T-cell (primary cell): ENCODE measurements at places on chromosomes 7 and 10.

- no peak for DNase-seq
Measured at GRCh38 chr10:132616996-132617736, 79.6 kb downstream of the INPP5A start.

DNA sequence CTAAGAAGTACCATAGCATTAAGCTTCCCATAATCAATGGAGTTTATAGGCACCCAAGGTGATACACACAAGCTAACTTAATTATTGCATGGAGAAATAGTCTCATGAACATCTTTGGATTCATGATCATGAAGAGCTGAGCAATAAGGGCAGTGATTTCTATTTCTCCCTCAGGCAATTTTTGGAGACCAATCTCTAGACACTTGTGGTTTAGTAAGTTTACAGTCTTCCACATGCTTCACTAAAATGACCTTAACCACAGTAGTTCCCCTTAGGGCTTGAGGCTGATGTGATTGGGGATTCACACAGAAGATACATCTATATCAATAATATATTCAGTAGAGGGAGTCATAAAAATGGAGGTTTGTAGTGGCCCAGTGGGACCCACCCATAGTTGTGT, 241.2 kb downstream of the CCDC7 start:
- DNase-seq = no peak

- DNase-seq = no peak
Measured at GRCh38 chr10:96501985-96502384, 11.7 kb downstream of the TLL2 start.

- DNase-seq = no peak
Measured at GRCh38 chr7:137476937-137477336, 133.4 kb upstream of the PTN start.

DNA sequence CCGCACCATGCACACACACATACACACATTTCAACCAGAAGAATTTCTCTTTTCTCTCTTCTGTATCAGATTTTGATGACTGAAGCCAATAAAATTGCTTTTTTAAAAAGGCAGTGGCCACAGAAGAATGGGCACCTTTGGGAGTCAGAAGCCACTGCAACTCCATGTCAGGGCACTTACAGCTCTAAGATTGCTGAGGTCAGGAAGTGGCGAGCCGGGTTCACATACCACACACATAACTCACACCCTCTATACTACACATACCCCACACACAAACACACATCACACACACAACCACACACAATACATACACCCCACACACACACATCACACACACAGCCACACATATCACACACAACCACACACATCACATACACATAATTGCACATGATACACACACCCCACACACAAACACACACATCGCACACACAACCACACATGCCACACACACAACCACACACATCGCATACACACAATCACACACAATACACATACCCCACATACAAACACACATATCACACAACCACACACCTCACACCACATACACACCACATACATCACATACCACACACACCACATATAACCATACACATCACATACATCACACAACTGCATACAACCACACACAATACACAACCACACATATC, 31.2 kb downstream of the GPRIN2 start:
- no peak for DNase-seq

- DNase-seq = no peak
Measured at GRCh38 chr7:87876869-87877234, 559 bp downstream of the DBF4 start.

GRCh38 chr10:129448086-129448485, 19.0 kb upstream of the MGMT start:
- DNase-seq = no peak

DNA sequence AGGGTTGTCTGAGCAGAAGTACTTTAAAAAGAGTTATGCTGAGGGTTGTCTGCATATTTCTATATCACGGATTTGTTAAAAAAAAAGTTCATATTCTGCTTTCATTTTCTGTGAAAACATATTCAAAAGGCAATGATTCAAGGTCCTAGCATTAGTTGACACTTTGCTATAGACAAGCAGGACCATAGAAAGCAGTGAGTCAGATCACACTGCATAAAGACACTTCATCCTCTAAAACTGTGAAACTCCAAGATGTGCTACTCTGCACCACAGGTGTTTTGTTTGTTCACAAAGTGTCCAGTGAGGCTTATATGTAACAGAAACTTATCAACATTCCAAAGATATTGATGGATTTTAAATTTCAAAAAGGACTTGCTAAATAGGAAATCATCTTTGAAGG, 47.0 kb downstream of the SPAM1 start:
- DNase-seq = no peak

- no peak for DNase-seq
Measured at GRCh38 chr10:114142018-114142417, 32.0 kb downstream of the CCDC186 start.

DNA sequence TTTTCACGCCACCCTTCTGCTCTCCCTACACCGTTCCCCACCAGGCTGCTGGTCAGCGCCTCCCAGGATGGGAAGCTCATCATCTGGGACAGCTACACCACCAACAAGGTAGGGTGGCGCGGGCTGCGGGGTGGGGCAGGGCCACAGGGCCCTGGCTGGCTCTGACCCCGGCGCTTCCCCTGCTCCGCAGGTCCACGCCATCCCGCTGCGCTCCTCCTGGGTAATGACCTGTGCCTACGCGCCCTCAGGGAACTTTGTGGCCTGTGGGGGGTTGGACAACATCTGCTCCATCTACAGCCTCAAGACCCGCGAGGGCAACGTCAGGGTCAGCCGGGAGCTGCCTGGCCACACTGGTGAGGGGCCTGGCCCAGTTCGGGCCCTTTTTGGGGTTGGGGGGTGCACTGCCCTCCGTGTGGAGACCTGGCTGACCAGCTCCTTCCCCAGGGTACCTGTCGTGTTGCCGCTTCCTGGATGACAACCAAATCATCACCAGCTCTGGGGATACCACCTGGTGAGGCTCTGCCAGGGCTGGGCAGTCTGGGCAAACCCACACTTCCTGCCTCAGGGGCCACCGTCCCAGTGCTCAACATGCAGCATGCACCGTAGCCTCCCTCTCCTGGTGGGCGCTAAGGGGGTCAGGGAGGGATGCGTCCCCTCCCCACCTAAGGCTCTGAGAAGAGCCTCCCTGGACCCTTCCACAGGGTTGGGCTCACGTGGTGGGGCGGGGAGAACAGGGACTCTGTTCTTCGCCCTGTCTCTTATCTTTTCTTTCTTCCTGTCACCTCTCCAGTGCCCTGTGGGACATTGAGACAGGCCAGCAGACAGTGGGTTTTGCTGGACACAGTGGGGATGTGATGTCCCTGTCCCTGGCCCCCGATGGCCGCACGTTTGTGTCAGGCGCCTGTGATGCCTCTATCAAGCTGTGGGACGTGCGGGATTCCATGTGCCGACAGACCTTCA, 4.0 kb downstream of the GNB2 start:
- DNase-seq = no peak

GRCh38 chr7:91239171-91239604, 25.0 kb upstream of the FZD1 start:
- no peak for DNase-seq

GRCh38 chr7:46776790-46777189, 805.1 kb downstream of the TNS3 start:
- no peak for DNase-seq

GRCh38 chr10:76278811-76279460, 847.5 kb downstream of the LRMDA start:
- DNase-seq = no peak

- no peak for DNase-seq
Measured at GRCh38 chr10:4316161-4316810, 509.7 kb upstream of the AKR1E2 start.

GRCh38 chr10:17590969-17591645, 26.1 kb downstream of the HACD1 start:
- DNase-seq = no peak

DNA sequence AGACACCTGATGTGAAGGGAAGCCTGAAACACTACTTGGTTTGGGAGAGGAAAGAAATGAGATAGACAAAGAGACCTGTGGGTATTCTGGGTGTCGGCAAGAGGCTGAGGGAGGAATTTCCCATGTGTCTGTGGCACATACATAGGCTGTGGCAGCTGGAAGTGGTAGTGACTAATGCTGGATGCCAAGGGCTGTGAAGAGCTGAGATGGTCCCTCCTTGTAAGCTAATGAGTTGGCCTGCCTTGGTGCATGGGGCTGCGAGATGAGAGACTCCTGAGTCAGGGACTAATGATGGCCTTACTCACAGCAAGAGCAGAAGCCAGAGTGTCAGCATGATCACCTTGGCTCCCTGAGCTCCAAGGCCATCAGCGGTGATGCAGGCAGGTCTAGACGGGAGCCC, 119.0 kb upstream of the EEPD1 start:
- no peak for DNase-seq

DNA sequence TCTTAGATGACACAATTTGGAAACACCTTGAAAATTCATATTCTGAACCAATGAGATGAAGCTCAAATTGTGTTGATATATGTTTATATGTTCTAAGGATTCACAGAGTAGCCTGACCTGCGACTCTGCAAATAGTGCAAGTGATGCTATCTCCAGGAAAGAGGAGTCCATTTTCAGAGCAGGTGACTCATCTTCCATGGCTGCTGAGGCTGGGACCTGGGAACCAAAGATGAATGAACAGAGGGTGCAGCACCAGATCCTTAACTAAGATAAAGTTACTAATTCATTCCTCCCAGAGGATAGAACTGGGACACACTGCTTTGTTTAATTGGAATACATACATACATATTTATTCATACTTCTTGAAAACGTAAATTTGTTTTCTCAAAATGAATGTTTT, 240.6 kb upstream of the SEMA3C start:
- no peak for DNase-seq

DNA sequence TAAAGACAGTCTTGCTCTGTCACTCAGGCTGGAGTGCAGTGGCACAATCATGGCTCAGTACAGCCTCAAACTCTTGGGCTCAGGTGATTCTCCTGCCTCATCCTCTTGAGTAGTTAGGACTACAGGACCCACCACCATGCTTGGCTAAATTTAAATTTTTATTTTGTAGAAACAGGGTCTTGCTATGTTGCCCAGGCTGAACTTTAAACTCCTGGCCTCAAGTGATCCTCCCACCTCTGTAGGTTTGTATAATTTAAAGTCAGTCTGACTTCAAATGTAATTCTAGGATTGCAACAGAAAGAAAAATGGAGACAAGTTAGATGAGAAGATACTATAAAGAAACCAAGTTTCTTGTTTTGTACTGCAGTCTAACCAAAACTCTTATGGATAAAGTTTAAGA, 11.5 kb downstream of the TMEM60 start:
- no peak for DNase-seq

- no peak for DNase-seq
Measured at GRCh38 chr7:82234457-82235049, 209.0 kb downstream of the CACNA2D1 start.

GRCh38 chr10:80271416-80271815, 18.0 kb downstream of the MAT1A start:
- no peak for DNase-seq

DNA sequence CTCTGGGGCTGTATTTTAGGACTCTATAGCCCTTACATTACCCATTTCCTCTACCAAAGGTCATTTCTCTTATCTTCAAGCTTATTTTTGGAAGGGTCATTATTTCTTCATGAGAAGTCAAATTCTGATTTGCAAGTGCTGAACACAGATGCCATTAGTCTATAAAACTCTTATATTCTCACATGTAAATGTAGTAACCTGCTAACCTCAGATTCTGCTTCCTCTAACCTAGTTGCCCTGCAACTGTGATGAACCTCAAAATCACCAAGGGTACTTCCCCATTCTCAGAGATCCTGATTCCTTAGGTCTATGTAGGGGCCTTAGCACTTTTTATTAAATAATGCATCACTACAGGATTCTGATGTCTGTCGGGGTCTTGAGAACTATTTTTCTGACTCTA, 6.3 kb downstream of the FAS start:
- no peak for DNase-seq

DNA sequence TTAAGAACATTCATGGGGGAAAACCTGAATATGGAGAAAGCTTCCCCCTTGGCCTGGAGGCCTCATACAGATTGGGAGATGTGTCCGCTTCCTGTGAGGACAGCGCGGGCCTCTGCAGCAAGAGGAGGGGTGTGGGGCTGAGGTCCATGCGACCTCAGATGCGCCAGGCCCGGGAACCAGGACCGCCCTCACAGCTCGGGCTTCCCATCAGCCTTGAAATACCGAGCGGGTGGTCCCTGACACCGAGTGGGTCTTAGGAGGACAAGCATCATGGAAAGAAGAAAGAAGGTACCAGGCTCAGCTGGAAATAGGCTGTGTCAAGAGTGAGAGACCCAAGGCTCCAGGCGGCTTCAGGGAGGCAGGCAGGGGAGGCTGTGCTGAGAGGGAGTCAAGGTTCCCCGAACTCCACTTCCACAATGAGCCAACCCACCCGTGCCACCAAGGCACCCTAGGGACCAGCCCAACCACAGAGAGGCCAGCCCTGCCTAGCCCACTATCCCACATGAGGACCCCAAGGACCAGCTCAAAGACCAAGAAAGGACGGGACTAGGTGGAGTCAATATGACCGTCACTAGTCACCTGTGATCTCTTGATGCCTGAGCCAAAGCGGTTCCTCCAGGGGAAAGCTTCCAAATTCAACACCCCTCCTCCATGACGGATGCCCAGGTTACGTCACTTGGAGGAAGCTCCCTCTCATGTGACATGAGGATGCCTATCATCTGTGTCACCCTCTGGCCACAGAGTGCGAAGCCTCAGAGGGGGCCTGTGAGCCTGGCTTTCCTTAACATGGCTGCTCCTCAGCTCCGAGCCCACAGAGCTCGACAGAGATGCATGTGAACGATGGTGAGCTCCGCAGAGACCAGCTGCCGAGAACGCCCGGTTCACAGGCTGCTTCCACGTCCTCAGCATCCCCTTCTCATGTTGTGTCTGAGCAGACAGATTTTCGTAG, 103.7 kb downstream of the TCERG1L start:
- no peak for DNase-seq

DNA sequence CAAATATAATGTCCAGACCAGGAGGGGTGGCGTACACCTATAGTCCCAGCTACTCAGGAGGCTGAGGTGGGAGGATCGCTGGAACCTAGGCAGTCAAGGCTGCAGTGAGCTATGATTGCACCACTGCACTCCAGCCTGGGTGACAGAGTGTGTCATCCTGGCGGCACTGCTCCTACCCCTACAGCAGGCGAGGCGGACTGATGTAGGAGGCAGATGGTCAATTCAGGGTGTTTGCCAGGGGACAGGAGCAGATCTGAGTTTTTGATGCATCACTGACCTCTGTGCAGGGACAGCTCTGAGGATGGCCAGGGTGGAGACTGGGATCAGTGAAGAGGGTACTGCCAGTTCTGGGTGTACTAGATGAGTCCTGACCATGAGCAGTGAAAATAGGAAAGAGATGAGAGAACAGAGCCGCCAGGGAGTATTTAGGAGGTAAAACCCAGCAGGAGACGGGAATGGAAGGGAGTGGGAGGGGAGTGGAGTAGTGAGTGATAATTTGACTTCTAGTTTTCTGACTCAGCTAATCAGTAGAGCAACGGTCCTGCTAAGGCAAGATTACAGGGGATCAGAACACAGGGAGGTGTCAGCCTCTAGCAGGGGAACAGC, 75.3 kb downstream of the HIP1 start:
- DNase-seq = no peak

DNA sequence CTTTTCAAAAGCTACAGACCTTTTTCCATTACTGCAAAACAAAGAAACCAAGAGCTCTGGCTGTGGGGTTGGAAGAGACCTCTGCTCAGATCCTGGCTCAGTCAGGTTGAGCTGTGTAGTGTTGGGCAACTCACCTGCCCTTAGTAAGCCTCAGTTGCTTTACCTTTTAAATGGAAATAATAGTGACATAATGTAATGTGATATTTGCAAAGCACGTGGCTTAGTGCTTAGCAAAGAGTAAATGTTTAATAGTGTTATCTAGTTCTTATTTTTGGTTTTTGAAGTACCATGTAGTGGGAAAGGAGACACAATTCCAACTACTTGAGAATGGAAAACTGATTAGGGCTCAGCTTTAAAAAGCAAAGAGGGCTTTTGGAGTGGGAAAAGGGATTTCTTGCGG, 100.2 kb downstream of the SVIL start:
- DNase-seq = no peak
